ENCODE measurements at places on chromosomes 5 and 9.

GRCh38 chr9:88684046-88684445 lies 149.1 kb downstream of the NXNL2 start:
- DNase-seq = no peak

DNA sequence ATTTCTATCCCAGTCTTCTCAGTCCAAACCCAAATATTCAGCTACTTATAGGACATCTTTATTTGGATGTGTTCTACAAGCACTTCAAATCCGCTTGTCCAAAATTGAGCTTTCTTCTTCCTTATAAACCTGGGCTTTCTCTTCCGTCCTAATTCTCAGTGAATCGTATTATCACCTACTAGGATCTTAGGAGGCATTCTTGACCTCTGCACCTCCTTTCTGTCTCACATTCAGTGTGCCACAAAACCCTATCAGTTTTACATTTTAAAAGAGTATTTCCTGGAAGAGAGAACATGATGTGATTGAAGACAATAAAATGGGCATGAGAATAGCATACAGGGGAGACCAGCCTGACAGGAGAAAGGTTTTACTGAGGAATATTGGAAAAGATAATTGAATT lies 16.8 kb upstream of the GNE start:
- no peak for DNase-seq

DNA sequence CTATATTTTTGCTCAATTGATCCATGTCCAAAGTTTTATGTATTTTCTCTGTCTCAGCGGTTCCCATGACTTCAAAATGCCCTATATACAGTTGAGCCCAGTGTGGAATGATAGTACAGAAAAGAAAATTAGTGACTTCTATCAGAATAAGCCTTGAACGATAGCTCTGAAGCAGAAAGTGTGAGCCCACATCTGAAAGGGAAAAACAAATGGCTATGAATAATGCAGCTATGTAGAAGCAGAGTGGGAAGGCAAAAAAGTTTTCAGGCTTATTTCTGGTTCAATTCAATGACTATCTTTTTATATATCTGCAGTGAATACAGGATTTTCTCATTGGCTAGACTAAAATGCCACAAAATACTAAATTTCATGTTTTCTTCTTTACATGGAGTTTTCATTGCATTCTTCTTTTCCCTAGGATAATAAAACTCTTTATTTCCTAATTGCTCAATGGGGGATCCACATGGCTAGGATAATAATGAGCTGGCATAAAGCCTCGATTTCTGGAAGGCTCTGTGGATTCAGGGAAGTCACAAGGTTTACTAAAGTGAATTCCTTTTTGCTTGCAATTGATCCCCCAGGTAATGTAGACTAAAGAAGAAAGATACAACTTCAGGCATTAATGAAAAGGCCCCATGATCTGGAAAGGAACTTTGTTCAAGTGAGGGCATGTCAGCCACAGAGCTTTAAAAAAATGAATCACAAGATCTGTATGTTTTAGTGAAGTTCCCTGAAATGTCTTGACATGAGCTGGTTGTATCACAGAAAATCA lies 377.0 kb upstream of the RIOK2 start:
- DNase-seq = no peak

DNA sequence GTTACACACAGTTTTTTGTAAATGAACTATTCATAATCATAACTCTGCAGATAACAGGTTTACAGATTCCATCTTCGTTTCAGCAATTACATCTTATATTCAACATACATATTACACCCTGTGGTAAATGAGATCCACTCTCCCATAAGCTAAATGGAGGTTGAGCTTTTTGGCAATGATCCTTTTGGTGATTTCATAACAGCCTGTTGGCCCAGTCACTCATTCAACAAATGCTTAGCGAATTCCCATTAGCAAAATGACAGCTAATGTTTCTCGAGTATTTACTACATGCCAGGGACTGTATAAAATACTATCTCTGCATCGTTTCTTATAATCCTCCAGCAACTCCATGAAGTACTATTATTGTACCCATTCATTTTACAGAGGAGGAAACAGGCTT lies 25.4 kb upstream of the AGXT2 start:
- no peak for DNase-seq

GRCh38 chr9:115103746-115104477 lies 14.0 kb downstream of the TNC start:
- no peak for DNase-seq

- no peak for DNase-seq
Measured at GRCh38 chr9:18855656-18856055, 177.4 kb downstream of the SAXO1 start.

- DNase-seq = no peak
Measured at GRCh38 chr9:70156729-70157128, 102.0 kb upstream of the SMC5 start.

- DNase-seq = no peak
Measured at GRCh38 chr5:81830596-81830995, 79.7 kb upstream of the SSBP2 start.

- no peak for DNase-seq
Measured at GRCh38 chr9:133634081-133634691, 2.0 kb upstream of the DBH start.

- no peak for DNase-seq
Measured at GRCh38 chr5:42811591-42812446, at the start of gene SELENOP. Gene SELENOP, minus strand, starts transcription at chr5:42811892. Its CDS starts 3,539 bp downstream, at chr5:42808353.

DNA sequence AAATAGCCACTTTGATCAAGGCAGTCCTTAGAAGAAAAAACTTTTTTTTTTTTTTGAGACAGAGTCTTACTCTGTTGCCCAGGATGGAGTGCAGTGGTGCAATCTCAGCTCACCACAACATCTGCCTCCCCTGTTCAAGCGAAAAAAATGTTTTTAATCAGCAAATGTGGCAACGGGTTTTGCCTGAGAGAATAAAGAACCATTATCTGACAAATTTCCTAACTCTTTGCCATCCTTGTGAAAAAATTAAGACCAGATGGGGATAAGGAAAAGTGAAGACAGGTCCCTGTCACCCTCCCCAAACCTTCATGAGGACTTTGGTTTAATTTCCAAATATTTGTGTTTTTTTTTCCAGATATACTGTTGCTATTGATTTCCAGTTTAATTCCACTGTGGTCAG lies 107.3 kb upstream of the SPOCK1 start:
- no peak for DNase-seq

DNA sequence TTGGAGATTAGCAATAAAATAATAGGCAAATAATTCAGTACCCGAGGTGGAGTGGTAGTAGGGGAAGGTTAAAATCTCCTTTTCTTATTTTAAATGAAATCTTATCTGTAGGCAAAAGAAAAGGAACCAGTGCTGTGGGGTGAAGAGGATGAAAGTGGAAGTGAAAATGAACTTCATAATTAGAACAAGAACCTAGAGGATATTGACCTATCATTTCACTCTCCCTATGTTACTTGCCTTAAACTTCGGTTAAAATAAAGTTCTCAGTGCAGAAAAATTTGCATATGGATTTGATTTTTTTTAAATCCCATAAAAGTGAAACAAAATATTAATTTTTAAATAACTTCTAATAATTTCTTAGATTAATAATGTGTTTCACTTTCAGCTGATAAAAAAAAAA lies 1094.9 kb upstream of the C9orf72 start:
- DNase-seq = no peak

- no peak for DNase-seq
Measured at GRCh38 chr5:41510176-41510831, at the start of gene PLCXD3. Gene PLCXD3, minus strand, starts transcription at chr5:41510601. Its CDS starts 75 bp downstream, at chr5:41510526.

GRCh38 chr5:168525856-168526255 lies 3.2 kb upstream of the FBLL1 start:
- no peak for DNase-seq

- DNase-seq = no peak
Measured at GRCh38 chr9:125239631-125240597, 1.2 kb downstream of the HSPA5 start.

DNA sequence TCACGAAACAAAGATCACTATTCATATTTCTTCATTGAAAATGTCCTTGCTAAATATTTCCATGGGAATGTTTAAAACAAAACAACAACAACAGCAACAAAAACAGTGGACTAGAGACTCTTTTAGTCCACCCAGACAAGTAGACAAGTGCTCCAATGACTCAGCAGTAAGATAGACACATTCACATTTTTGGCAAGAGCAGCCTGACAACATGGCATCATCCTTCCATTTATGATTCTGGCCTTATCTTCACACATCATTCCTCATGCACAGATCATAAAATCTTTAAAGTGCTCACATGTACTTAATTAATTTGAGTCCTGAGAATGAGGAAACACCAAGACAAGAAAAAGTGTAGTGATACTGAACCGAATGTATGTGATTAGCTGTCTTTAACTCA lies 132.6 kb upstream of the PDE4D start:
- DNase-seq = no peak

- DNase-seq = no peak
Measured at GRCh38 chr9:93406371-93406770, 45.1 kb upstream of the FAM120A start.

GRCh38 chr9:99356512-99356971 lies 134.5 kb downstream of the SEC61B start:
- DNase-seq = no peak

DNA sequence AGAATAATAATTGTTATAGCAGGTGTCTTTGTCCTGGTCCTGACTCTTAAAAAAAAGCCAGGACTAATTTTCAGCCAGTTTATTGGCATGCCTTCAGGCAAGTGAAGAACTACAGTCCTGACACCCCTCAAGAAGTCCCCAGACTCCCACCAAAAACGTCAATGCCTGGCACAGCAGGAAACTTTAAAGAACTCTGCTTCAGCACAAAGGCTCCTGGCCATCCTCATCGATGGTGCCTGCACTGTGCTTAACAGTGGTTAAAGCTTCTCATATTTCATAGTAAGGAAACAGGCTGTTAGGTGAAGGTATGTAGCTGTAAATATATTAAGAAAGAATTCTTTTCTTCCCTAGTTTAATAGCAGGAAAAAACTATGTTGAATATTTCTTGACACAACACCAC lies 280.1 kb upstream of the PUM3 start:
- DNase-seq = no peak

- DNase-seq = no peak
Measured at GRCh38 chr5:175464942-175465233, 13.5 kb upstream of the SFXN1 start.

- DNase-seq = no peak
Measured at GRCh38 chr9:69140123-69140735, 33.8 kb upstream of the TJP2 start.

DNA sequence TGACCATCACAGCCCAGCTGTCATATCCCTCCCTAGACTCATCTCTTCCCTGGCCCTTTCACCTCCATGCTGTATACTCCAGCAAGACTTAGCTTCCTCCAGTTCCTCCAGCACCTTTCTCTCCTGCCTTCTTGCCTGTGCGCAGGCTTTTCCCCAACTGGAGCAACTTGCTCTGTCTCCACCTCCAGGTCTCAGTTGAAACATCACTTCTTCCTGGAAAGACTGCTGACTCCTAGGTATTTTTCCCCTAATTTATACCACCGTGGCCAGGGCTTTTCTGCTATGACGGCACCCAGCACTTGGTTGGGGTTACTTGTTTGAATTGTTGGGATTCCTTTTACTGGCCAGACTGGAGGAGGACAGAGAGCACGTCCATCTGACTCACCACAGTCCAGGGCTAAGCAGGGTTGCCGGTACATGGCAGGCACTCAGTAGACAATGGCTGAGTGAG lies 67.5 kb downstream of the KCNIP1 start:
- no peak for DNase-seq

DNA sequence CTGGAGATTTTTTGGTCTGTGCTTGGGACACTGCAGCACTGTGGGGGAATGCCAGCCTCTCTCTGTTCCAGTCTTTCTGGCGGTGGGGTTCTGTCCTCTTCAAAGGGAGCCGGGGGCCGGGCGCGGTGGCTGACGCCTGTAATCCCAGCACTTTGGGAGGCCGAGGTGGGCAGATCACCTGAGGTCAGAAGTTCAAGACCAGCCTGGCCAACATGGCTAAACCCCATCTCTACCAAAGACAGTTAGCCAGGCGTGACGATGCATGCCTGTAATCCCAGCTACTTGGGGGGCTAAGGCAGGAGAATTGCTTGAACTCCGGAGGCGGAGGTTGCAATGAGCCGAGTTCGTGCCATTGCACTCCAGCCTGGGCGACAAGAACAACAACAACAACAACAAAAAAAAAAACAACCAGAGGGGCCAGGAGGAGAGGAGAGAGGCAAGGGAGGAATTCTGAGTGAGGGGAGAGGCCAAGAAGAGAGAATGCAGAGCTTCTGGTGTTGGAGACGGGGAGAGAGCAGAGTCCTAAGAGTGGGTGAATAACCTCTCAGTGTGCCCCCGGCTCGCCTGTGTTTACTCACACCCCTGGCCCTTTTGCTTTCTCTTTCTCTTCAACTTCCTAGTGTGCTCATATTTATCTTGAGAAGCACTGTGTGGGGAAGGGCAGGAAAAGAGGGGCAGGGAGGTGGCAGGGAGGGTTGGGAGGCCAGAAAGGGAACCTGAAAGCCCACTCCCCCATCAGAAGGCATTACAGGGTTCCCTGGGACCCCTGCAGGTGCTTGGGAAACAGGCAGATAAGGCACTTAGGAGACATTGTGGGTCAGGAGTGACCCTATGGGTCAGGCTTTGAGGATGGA lies 3.2 kb upstream of the SET start:
- DNase-seq = no peak
